ENCODE measurements at places on chromosomes 13 and 19.
A peak's percentile ranks its signal among the peaks of the same experiment; 100 is the strongest.

- DNase-seq, result no peak
Measured at GRCh38 chr19:50239921-50240590, 36.6 kb downstream of the MYH14 start.

DNA sequence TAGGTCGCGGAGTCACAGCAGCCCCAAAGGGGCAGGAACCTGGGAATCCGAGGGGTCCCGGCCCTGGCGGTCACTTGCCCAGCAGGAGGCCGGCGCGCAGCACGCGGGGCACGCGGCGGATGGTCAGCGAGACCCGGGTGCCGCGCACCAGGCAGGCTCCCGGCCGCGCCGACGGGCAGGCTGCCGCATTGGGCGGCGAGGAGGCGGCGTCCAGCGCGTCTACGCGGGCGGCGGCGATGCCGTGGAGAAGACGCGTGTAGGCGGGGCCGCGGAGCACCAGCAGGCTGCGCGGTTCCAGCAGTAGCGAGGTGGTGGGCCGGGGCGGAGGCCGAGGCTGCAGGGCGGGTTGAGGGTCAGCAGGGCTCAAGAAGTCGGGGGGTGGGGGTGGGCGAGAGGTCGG is 607 bp upstream of the SYNE4 start:
- no peak for DNase-seq

DNA sequence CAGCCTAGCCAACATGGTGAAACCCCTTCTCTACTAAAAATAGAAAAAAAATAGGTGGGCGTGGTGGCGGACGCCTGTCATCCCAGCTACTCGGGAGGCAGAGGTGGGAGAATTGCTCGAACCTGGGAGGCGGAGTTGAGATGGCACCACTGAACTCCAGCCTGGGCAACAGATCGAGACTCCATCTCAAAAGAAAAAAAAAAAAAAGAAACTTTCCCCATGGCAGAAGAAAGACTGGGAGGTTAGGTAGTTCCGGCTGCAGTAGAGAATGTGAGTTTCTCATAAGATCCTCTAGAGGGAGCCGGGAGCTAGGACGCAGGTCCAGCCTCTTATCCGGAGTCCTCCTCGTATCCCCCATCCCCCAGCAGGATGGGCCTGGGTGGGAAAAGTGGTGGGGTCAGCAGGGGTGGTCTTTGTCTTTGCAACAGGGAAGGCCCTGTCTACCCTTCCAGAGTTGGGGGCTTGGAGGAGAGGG is 13.2 kb upstream of the CREB3L3 start:
- DNase-seq, result no peak

GRCh38 chr19:34549833-34550232 is 68.3 kb downstream of the WTIP start:
- DNase-seq, result no peak

GRCh38 chr13:107118506-107118905 is 550.6 kb upstream of the ARGLU1 start:
- no peak for DNase-seq

- no peak for DNase-seq
Measured at GRCh38 chr13:113365583-113365970, 1.6 kb upstream of the GRTP1 start.

DNA sequence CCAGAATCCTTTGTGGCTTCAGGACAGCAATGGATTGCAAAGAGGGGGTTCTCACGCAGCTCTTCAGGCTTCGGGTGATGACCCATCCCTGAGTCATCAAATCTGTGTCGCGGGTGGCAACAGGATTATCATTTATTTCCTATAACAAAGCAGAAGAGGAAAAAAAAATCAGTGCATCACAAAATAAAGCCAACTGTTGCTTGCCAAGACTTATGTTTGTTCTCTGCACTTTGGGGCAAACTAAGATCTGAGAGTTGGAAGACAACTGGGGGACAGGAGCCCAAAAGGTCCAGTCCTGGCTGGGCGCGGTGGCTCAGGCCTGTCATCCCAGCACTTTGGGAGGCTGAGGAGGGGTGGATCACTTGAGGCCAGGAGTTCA is 6.4 kb downstream of the GNA15 start:
- peak; percentile 26 for DNase-seq

DNA sequence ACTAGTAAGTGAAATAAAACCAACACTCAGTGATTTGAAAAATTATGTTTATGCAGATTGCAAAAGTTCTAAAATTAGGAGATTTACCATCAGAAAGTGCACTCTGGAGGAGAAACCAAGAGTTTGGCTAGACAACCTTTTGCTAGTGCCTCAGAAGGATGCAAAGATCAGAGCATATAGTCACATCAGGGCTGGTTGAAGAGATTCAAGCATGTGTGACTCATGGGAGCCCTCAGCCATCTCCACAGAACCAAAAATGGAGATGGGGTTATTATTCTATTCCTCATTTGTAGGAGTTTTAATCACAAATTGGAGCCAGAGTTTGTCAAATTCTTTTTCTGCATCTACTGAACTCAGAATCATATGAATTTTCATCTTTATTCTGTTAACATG is 32.9 kb upstream of the OXGR1 start:
- no peak for DNase-seq

GRCh38 chr13:48443442-48444208 is 30.7 kb upstream of the LPAR6 start:
- no peak for DNase-seq

DNA sequence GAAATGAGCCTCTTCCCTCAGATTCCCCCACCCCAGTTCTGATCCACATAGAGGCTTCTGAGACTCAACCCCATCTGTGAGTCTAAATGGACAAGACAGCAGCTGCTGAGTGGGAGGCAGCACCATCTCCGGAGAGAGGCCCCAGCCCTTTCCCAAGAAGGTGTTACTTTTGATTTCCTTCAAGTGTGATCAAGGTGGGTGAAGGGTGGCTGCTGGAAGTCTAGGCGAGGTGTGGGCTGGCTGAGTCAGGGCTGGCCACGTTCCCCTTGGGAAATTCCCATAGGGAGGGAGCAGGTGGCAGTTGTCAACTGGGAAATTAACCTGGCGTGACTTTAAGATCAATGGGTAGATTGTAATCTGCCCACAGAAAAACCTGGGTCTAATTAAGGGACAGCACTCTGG is 148.0 kb downstream of the FOXO1 start:
- no peak for DNase-seq

DNA sequence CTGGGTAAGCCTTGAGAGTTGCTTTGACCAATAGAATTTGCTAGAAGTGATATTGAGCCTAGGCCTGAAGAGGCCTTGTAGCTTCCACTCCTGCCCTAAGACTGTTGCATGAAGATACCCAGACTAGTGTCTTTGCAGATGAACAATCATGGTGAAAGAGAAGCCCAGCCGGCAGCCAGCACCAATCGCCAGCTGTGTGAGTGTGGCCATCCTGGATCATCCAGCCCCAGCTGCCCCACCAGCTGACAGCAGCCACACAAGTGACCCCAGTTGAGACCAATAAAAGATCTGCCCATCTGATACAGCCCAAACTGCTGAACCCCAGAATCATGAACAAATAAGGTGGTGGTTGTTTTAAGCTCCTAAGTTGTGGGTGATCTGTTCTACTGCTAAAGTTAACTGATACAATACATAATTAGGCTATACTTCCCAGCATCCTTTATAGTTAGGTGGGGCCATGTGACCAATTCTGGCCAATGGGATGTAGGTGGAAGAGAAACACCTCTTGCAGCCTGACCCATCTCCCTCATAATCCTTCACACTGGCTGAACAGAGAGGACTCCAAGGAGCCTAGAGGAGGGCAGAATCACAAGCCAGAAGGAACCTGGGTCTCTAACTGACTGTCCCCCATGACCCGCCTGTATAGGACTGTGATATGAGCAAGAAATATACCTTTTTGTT is 9.4 kb upstream of the ZNF428 start:
- DNase-seq, result no peak

DNA sequence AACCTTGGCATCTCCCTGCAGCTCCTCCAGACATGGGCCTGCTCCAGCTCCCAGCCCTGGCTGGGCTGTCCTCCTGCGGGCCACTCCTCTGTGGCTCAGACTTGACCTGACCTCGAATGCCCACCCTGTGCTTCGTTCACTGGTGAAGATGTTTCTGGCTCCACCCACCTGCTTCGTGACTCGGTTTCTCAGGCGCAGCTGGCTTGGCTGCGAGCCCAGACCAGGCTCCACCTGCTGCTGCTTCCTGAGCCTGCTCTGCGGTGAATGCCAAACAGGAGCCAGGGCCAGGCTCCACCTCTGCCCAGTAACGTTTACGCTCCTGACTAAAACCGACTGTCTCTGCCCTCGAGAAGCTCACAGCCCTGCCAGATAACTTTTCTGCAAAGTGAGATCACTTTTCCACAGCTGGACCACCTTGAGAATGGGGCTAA is 8.9 kb upstream of the RSPH6A start:
- DNase-seq, result no peak

GRCh38 chr13:106424805-106425204 is 110.7 kb downstream of the EFNB2 start:
- no peak for DNase-seq

DNA sequence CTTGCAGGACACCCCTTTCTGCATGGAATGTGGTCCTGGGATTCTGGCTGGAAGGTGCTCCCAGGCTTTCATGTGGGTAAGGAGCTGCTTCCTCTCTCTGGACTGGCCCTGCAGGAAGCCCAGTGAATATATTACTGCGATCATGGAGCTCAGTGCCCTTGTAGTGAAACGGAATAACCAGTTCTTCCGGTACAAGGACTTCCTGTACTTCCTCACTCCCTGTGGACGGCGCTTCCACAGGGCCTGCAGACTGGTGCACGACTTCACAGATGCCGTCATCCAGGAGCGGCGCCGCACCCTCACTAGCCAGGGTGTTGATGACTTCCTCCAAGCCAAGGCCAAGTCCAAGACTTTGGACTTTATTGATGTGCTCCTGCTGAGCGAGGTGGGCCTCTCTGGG is 8.0 kb downstream of the CYP4F8 start:
- DNase-seq, result no peak

DNA sequence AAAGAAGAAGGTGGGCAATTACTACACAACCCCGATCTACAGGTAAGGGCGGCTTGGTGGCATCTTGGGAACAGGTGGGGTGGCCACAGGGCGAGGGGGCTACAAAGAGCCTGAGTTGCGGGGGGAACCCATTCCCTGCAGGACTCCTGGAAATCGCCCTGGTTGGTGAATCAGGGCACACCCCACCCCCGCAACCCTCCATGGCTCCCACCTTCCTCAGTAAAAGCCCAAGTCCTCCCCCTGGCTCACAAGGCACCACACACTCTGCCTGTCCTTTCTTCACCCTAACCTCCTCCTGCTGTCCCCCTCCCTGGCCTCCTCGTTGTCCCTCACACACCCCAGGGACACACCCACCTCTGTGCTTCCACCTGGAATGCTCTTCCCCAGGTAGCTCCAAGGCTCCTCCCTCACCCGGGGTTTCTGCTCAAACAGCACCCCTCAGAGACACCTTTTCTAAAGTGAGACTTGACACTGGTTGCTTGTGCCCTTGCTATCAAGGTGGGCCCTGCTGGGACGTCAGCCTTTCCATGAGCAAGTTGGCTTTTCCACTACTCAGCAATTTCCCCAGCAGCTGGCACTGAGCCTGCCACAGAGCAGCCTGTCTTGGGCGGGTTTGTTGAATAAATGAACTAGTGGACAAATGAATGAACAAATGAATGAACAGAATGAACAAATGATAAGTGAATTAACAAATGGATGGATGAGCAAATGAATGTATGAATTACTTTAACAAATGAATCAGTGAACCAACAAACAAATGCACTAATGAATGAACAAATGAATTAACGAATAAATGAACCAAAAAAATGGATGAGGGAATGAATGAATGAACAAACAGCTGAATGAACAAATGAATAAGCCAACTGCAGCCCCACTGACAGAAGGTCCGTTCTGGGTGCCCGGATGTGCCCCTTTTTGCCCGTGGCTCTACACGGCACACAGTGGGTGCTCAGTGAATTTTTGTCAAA is 6.2 kb upstream of the MRI1 start:
- DNase-seq, result no peak

DNA sequence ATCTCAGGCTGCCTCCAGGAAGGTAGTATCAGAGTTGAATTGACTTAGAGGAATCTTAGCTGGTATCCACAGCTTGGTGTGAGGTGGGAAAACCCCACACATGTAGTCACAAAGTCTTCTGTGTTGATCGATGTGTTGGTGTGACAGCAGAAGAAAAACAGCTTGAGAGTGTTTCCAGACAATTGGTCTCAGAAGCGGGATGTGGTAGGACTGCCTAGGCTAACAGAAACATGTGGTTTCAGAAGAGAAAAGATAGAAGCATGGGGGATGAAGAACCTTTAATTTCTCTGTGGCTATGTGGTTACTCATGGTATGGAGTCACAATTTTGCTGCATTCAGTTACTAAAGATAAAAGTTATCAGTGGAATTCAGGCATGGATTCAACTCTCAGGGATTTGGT is 134.7 kb upstream of the SLITRK5 start:
- DNase-seq, result no peak

DNA sequence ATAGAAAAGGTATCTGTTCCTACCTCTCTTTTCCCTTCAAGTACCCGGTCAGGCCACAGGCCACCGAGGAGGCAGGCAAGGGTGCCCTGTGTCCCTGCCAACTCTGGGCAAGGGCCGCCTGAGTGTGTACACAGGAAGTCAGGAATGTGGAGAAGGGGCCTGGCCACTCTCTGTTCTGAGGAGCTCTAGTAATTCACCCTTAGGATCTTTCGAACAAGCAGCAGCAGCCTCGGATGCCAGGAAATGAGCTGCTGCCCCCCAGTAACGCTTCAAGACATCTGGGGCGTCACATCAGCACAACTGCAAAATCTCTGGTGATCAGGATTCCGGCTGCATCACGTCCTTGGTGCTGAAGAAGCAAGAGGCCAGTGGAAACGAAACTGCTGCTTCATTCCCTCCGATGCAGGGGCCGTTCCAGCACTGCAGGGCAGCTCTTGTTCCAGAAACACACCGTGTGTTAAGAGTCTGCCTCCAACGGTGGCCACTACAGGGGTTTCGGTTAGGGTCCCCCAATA is 2.0 kb downstream of the RAB20 start:
- no peak for DNase-seq

GRCh38 chr13:95343944-95344343 is 42.7 kb upstream of the ABCC4 start:
- DNase-seq, result no peak

DNA sequence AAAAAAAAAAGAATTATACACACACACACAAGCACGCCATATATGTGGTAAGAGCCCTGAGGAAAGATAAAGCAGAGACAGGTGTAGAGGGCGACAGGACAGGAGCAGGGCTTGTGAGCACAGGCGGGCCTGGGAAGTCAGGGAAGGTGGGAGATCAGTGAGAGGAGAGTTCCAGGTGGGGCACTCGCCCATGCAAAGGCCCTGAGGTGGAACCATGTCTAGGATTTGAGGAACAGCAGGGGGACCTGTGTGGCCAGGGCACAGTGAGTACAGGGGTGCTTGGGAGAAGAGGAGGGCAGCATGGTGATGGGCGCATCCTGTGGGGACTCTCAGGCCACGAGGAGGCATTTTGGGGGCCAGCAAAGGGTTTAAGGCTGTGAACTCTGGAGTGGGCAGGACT is 32.5 kb upstream of the NCCRP1 start:
- no peak for DNase-seq

GRCh38 chr19:56350416-56351045 is 35.9 kb upstream of the ZSCAN5A start:
- DNase-seq, result no peak

- DNase-seq, result no peak
Measured at GRCh38 chr19:33640773-33641172, 19.0 kb downstream of the CHST8 start.

GRCh38 chr13:39527961-39528660 is 74.9 kb downstream of the LHFPL6 start:
- peak; percentile 80 for DNase-seq

Data from BJ (cell line).